ENCODE measurements at places on chromosomes 2 and 18.

DNA sequence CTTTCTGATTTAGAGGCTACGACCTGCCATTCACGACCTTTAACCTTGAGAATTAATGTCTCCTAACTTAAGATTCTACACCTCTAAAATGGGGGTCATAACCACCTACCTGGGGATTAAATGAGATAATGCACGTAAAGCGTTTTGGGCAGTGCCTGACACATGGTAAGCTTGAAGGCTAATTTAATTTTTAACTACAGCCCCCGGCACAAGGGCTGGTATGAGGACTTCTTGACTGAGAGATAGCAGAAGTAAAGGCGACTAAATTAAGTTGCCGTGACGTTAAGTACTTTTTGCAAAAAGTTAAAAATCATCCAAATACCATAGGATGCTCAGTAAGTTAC is 549 bp downstream of the MRPL35 start:
- DNase-seq, result no peak

GRCh38 chr2:68027959-68028358 is 34.8 kb downstream of the C1D start:
- DNase-seq, result no peak

- no peak for DNase-seq
Measured at GRCh38 chr2:163028807-163029206, 190.2 kb upstream of the KCNH7 start.

- no peak for DNase-seq
Measured at GRCh38 chr2:121727950-121728349, 8.7 kb downstream of the NIFK start.

DNA sequence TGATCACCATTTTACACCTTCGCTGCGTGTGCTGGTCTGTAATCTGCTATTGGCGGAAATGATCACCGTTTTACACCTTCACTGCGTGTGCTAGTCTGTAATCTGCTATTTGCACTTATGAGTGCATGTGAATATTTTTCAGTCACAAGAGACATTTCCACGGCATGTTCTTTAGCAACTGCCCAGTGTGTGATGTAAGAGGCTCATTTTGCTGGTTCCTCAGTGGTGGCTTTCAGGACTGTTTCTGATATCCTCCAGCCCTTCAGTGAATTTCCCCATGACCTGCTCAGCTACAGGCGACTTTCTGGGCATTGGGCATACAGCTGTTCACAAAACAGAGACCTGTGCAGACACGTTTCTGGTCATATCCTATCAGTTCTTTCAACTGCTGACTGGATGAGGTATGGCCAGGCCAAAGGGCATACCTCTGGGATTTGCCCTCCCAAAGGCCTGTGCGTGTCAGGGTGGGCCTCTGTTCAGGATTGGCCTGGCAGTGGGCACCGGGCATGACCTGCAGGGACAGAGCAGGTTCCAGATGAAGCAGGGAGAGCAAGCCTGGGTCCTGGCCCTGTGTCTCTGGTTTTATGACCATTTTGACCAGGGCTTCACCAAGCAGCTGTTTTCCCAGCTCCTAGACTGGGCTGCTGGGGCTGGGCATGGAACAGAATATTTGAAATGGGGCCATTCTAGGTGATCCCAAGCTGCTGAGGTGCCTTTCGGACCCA is 521 bp upstream of the PROM2 start:
- no peak for DNase-seq

DNA sequence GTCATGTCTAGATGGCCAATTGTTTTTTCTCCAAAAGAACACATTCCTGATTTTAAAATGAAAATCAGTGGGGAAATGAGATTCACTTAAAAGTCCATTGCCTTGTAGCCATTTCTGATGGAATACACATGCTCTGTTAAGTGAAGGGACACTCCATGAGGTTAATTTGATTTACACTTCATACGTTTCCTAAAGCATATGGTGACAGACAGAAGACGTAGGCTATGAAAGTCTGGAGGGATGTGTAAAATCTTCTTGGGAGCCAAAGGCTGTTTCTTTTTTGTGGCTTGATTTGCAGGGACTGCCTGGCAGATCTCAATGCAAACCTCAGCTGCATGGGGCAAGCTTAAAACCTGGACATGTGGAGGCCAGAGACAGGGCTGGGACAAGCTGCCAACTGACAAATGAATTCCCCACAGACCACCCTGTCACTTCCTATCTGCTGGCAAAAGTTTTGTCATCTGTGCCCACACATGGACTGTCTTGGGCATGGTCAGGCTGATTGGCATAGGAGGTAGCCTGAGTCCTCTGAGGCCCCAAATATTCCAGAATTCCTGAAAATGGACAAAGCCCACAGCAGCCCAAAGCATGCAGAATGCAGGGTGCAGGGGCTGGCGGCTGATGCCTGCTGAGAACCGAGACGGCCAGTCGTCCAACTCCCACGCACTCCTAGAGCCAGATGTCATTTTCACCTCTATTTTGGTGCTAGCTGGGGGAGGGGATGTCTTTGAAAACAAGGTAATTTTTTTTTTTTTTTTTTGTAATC is 73.9 kb downstream of the SDC1 start:
- no peak for DNase-seq
